Stimulated activated CD8-positive, alpha-beta memory T cell treated with anti-CD3 and anti-CD28 coated beads, Interleukin-15, amount 100 ng/mL, for 4 hours (primary cell): ENCODE measurements at places on chromosomes 6 and 20.

DNA sequence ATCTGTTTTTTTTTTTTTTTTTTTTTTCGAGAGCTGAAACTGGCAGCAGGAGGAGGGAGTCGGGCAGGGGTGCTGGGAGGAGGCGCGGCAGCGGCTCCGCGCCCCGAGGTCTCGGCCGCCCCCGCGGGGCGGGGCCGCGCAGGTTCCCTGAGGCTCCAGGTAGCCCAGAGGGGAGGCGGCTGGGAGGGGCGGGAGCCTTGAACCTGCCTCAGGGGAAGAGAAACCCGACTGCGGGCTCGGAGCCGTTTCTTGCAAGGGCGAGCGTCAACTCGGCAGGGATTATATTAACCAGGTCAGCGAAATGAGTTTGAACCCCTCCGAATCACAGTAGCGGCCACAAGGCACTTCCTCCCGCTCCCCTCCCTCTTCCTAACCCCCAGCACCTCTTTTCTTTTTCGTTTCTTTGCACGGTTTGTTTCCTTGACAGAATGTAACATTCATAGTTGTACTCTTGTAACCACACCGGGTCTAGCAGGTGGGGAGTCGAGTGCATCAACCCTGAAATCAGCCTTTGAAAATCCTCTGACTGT is 2.0 kb downstream of the MYB start:
- DNase-seq: peak; percentile 48

DNA sequence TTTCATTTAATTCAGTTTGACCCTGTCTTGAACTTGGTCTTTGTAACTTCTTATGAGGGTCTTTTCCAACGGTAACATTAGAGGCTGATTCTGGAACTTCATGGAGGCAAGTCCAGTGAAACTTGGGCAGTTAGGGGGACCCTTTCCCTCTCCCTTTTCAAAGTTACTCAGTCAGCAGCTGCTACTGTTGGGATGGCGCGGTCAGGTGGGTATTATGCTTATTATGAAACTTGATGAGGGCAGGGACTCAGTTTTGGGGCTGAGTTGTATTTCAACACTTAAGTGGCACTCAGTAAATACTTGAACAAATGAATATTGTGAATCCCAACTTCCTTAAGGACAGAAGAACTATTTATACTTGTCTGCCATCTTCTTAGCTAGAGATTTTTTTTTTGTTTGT is 20.8 kb downstream of the TOP1 start:
- DNase-seq: no peak

DNA sequence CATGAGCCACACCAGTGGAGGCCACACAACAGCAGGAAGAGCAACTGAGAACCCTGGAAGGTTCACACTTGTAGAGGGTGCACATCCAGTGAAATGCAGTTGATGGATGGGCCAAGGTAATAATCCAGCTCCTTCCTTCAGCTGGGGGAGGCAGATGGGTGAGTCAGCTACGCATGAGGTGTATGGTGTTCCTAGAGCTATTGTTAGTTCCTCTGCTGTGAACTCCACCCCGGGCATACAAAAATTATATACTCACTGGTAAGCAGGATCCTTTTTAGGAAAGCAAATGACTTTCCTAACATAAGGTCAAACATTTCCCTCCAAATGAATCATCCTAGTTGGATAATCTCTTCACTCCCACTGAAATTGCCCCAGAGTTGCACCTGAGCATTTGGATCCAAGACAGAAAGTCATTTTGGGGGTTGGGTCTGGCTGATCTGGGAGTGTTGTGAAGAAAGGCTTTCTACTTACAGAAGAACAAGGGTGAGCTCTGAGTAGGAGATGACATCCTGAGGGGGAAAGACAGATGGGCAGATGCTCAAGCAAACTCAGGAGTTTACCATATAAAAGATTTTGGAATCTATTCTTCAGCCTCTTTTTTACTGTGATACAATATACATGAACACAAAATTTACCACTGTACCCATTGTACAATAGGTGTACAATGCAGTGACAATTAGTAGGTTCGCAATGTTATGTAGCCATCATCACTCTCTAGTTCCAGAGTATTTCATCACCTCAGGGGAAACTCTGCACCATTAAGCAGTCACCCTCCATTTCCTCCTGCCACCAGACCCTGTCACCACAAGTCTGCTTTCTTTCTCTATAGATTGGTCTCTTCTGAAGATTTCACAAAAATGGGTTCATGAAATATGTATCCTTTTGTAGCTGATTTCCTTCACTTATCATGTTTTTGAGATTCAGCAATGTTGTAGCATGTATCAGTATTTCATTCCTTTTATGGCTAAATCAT is 11.1 kb downstream of the HLA-F start:
- DNase-seq: no peak

- DNase-seq: no peak
Measured at GRCh38 chr20:45518282-45518681, 2.9 kb upstream of the SPINT3 start.

DNA sequence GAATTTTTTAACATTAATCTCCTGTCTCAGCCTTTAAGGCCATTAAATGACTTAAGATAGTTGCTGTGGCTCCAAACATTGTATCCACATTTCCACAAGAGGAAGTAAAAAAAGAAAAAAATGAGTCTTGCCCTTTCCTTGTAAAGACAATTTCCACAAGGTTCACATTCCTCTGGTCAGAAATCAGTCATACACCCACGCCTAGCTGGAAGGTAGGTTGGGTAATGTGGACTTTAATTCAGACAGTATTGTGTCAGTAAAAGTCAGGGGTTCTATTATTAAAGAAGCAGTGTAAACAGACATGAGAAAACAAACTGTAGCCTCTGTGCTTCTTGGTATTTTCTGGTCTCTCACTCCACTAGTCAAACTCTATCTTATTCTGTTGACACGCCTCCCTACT is 682.0 kb downstream of the GRIK2 start:
- DNase-seq: no peak

DNA sequence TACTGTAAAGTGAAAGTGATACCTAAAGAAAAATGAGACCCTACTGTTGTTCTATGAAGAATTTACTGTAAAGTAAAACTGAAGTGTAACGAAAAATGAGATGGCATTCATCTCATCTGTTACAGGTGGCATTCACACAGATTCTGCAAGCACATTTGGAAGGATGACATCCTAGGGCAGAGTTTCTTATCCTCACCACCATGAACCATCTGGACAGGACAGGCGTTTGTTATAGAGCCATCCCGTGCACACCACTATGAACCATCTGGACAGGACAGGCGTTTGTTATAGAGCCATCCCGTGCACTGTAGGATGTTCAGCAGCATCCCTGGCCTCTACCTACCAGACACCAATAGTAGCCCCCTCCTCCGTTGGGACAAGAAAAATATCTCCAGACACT is 294.8 kb downstream of the GMDS start:
- DNase-seq: no peak

- no peak for DNase-seq
Measured at GRCh38 chr6:15391500-15391899, 145.6 kb downstream of the JARID2 start.

DNA sequence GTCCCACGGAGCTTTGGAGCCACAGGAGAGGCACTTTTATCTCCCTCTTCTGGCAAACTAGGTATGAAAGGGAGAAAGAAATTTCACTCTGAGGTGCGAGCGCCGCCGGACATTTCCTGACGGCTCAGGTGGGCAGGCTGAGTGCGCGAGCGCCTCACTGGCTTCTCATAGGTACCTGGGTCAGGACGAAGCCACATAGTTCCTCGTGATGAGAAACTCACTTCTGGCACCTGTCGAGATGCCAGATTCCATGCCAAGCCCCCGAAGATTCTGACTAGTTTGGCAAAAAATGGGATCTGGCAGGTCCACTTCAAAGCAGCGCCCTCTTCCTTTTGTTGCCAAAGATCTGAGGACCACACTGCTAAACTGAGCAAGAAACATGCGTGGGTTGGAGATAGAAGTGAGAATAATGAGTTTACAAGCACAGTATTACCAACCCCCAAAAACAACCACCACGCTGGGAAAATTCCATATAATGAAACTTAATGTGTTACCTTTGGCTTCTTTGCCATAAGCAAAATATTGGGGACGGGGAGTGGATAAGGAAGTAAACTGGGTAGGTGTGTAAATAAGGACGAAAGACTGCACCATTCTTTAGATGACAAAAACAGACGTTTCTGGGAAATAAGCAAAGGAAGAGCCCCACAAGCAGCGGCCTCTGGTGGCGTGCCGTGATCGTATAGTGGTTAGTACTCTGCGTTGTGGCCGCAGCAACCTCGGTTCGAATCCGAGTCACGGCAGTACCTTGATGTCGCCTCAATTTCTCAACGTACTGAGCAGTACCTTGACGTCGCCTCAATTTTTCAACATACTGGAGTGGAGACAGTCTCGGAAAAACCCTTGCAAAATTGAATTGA is 89.8 kb upstream of the PRSS16 start:
- peak; percentile 63 for DNase-seq

DNA sequence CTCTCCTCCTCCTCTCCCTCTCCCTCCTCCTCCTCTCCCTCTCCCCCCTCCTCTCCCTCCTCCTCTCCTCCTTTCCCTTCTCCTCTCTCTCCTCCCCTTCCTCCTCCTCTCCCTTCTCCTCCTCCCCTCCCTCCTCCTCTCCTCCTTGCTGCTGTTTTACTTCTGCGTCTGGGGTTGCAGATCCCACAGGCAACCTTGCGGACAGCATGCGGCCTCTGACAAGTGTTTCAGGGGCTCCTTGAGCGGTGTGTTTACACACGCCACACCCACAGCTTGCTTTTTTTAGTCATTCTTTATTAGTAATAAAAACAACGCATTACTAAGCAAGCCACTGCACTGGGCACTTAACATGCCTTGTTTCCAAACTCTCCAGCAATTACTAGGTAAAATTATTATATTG is 81.9 kb downstream of the TFAP2C start:
- DNase-seq: no peak

DNA sequence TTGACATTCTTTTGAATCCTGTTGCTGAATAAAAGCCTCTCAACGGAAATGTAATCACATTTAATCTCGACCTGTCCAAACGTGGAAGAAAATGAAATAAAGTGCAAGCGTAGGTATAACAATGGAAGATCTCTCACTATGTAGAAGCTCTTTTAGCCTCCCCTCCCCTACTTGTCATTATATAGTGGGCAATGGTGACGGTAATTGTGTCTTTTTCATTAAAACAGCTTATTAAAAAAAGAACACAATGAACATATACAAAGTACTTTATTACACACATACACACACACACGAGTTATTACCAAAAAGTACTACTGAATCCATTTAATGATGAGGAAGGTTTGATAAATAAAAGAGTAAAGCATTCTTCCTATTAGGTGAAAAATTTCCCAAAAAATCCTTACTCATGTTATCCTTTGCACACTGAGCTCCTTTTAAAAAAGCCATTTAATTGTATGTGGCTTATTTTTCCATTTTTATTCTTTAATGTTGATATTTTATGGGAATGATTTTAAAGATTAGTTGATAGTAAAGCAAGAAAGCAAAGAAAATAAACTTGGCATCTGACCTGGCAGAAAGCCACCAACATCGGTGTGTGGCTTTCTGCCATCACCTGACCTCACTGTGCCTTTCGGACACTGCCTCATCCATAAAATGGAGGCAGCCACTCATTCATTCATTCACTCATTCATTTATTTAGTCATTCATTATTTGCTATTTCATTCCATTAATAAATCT is 493 bp upstream of the SGK1 start:
- DNase-seq: no peak

GRCh38 chr6:13397359-13398068 is 69.2 kb upstream of the TBC1D7 start:
- no peak for DNase-seq

GRCh38 chr20:44066645-44067606 is 120.1 kb downstream of the JPH2 start:
- DNase-seq: no peak

- DNase-seq: no peak
Measured at GRCh38 chr20:32465092-32465900, 107.2 kb downstream of the ASXL1 start.

GRCh38 chr20:4070323-4071177 is 55.2 kb upstream of the RNF24 start:
- no peak for DNase-seq

- DNase-seq: no peak
Measured at GRCh38 chr6:28648035-28648877, 122.6 kb downstream of the GPX5 start.

GRCh38 chr6:40350747-40351217 is 236.4 kb downstream of the LRFN2 start:
- no peak for DNase-seq

- DNase-seq: no peak
Measured at GRCh38 chr20:57716202-57716601, 6.4 kb upstream of the PMEPA1 start.

DNA sequence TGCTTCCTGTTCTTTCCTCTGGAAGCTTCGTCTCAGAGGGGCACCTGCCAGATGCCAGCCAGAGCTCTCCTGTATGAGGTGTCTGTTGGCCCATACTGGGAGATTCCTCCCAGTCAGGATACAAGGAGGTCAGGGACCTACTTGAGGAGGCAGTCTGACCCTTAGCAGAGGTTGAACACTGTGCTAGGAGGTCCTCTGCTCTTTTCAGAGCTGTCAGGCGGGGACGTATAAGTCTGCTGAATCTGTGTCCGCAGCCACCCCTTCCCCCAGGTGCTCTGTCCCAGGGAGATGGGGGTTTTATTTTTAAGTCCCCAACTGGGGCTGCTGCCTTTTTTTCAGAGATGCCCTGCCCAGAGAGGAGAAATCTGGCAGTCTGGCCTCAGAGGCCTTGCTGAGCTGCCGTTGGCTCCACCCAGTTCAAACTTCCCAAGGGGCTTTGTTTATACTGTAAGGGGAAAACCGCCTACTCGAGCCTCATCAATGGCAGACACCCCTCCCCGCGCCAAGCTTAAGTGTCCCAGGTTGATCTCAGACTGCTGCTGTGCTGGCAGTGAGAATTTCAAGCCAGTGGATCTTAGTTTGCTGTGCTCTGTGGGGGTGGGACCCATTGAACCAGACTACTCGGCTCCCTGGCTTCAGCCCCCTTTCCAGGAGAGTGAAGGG is 326.7 kb downstream of the BCKDHB start:
- no peak for DNase-seq

GRCh38 chr20:64112691-64113443 is 5.5 kb upstream of the NPBWR2 start:
- no peak for DNase-seq

DNA sequence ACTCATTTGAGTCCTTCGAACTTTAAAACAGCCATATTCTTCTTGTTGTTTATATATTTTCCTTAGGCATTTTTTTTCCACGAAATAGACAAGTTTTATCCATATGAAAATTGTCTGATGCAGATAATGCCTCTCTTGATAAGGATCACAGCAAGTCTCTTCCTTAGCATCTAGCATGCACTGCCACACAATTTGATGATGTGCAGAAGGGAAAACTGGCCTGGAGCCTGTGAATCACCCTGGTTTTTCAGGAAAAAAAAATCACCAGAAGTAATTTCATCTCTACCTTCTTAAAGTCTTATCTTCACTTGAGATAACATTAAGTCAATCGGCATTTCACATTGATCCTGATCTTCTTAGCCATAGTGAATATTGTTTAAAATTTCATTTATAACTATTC is 199.8 kb downstream of the TENT5A start:
- no peak for DNase-seq

DNA sequence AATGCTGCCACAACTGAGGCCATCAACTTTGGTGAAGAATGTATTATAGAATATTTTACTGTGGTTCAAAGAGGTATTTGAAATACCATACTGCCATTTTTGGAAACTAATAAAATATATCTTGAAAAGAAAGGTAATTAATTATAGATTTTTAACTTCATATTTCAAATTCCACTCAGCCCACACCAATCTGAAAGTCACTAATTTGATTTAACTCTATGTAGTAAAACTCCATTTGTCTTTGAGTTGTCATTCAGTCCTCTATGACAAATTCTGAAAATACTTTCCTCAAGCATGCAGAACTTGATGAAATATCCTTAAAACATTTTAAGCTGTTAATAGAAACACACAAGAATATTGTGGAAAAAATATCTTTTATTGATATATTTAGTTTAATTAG is 1196.7 kb upstream of the CITED2 start:
- no peak for DNase-seq

- no peak for DNase-seq
Measured at GRCh38 chr6:170470734-170471133, 82.4 kb downstream of the PSMB1 start.
